ENCODE measurements at places on chromosomes 4 and X. TPM values are rescaled to one million over a fixed set of nuclear protein-coding genes. Genes with fewer than 3 reads are reported as not detected.

Gene RBMXL3
- not detected for polyA plus RNA-seq

Gene MORF4L2
- 208 TPM for polyA plus RNA-seq

Gene ZCCHC12
- polyA plus RNA-seq = 0.10 TPM

Gene LDOC1
- polyA plus RNA-seq = 19.4 TPM

Gene TMPRSS11D
- not detected for polyA plus RNA-seq

Gene ELF2
- polyA plus RNA-seq = 15.1 TPM

Gene GPR82
- polyA plus RNA-seq = not detected

Gene MAGEB2
- not detected for polyA plus RNA-seq

Gene RIBC1
- not detected for polyA plus RNA-seq

Gene MND1
- 0.66 TPM for polyA plus RNA-seq

Gene CDKL5
- 1.5 TPM for polyA plus RNA-seq

DNA sequence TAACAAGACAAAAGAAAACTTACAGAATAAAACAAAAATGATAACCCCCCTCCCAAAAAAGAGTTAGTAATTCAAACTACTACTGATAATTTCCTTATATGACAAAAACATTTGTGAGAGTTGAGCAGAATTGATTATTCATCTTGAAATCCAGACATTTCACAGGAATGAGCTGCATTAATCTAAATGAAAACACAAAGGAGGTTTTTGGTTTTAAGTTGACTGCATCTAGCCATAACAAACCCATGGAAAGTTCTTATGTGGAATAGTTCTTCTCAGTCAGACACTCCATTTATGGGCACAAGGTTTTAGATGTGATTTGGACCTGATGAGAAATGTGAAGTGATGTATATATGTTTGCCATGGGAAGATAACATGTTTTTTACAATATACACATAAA, 95.4 kb downstream of the VCX2 start:
- DNase-seq = no peak

DNA sequence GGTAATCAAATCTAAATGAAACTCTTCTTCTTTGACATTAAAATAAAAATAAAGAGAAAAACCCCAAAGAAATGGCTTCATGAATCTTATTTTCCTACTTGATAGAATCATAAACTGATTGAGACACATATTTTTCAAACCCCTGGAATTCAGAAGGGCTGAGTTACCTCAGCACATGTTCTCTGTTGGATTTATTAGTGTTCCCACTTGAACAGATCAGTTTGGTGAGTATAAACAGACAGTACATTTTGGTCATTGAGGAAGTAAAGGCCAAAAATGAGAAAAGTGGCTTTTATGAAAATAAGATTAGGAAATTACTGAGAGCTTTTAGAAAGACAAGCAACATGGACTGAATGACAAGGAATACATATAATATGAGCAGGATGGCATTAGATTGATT, 620.4 kb downstream of the ANKRD50 start:
- no peak for DNase-seq

GRCh38 chrX:30935985-30936384, 46.9 kb upstream of the TAB3 start:
- DNase-seq = peak; percentile 6

GRCh38 chrX:109281483-109282275, 200.2 kb downstream of the GUCY2F start:
- peak; percentile 65 for DNase-seq

DNA sequence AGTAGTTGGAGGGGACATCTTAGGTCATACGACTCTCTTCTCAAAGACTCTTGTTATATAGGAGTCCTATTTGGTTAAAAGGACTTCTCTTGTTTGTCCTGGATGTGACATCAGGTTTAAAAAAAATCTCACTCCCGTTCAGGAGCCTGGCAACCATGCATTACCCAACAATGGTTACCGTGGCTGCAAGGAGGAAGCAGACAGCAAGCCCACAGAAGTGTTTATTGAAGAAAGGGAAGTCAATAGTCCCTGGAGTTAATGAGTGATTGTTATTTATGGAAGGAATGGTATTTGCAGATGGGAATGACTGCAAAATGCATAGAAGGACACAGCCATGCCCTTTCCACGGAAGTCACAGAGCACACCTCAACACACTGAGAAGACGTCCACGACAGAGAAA, 75.9 kb upstream of the ENPP6 start:
- peak; percentile 74 for DNase-seq

DNA sequence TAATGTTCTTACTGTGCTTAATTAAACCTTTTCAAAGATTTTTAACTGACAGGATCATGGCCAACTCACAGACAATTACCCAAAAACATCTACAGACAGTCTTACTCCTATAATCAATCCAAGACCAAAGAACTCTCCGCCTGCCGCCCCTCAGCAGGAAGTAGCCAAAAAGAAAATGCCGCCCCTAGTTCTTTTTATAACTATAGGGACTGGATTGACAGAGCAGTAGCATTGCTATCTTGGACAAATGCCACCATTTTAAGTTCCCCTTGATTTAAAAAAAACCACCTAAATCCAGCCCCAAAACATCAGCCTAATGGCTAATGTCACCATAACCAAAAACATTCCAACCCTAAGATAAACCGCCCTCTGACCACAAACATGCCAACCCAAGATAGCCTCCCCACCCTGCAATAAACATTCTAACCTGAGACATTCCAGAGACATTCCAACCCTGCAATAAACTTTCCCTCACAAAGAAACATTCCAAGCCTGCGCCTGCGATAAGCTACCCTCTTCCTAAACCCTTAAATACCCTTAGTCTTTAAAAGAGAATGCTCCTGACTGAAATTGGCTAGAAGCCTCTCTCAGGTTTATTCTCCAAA, 77.0 kb downstream of the COQ2 start:
- peak; percentile 51 for DNase-seq

GRCh38 chrX:137071596-137071995, 37.8 kb upstream of the GPR101 start:
- DNase-seq = no peak

- no peak for DNase-seq
Observed at GRCh38 chrX:27086237-27086636, 376.9 kb downstream of the PPP4R3C start.

- DNase-seq = no peak
Observed at GRCh38 chrX:48761674-48762471, at the start of gene GLOD5. TSS of gene GLOD5 (plus strand) at chrX:48761747. CDS start at chrX:48761791, 44 bp downstream.

- no peak for DNase-seq
Observed at GRCh38 chr4:116838609-116839008, 246.8 kb downstream of the TRAM1L1 start.

- no peak for DNase-seq
Observed at GRCh38 chr4:173237762-173238161, 69.2 kb downstream of the GALNT7 start.

DNA sequence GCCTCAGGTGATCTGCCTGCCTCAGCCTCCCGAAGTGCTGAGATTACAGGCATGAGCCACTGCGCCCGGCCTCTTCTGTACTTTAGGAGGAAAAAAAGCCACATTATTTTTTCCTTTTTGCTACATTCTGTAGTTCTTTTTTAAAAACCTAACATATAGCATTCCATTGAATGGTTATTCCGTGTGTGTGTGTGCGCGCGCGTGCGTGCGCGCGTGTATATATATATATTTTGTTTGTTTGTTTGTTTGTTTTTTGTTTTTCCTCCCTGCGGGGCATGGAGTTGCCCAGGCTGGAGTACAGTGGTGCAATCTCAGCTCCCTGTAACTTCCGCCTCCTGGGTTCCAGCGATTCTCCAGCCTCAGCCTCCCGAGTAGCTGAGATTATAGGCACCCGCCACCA, 59.5 kb downstream of the ARHGAP10 start:
- no peak for DNase-seq

- DNase-seq = no peak
Observed at GRCh38 chr4:72325215-72325614, 243.8 kb downstream of the ADAMTS3 start.

- DNase-seq = no peak
Observed at GRCh38 chr4:119971431-119972084, 95.1 kb downstream of the MAD2L1 start.

DNA sequence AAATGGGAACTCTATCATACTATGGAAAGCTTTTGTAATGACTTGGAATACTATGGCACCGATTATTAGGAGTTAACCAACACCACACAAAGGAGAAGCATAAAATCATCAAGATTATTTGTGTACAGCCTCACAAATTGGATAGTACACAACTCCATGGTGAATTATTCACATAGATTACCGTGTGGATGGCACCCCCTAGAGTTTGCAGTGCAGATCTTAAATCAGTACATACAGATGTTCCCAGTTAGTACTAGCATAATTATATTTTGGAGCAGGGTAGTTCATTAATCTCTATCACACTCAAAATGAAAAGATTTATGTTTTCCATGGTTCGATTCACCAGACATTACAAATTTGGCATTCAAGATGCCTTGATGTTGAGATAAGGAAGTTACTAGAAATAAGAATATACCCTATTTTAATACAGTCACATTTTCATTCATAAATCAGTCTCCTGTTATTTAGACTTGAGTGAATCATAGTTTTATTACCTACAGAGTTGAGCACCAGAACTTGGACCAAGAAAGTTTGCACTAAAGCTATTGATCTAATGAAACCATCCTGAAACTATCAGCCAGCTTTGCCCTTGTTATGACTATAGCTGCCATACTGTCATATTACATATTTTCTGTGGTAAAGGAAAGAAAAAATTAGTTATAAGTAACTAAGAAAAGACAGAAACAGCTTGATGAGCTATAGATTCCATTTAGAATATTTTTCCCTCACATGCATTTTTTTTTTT, 531.8 kb downstream of the GLUD2 start:
- DNase-seq = peak; percentile 1

DNA sequence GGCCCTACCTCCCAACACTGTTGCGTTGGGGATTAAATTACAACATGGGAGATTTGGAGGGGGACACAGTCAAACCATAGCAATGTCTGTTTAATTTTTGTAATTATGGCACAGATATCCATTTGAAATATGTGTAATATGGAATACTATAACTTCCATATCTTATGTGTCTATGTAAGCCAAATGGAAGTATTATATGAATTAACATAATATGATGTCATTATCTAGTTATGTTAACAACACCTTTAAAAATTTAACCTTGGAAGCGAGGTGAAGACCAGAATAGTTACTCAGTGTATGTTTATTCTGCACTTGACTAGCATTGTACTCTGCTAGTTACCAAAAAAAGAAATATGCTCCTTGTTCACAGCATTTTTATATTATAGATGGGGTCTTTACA, 4.3 kb downstream of the SMARCA5 start:
- no peak for DNase-seq

DNA sequence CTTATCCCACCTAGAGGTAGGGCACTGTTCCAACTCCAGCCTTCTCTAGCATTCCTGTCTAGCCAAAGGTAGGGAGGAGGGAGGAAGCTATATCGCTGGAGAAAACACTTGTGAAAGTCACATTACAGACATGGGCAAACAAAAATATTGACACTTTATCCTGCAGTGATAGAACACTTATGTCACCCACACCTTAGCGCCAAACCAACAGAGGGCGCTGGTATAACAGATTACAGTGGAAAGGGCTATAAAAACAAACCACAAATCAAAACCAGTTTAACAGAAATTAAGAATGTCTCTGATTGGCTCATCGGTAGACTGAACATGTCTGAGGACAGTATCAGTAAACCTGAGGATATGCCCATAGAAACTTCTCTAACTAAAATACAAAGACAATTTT, 451.3 kb downstream of the TLL1 start:
- peak; percentile 6 for DNase-seq

DNA sequence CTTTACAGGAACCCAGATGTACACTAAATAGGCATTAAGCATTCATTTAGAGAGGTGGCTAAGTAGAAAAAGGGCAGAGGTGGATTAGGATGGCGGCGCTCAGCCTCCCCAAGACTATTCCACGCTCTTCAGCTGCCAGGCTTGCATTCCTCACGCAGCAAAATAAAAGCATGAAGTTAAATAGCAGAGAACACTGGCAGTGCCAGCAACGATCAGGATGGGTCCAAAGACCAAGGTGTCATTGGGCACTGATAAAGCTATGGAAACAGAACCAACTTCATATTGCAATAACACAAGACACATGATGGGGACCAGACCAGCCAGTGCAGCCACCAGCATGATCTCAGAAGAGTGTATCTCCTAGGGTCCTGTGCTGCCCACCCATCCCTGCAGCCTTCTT, 42.0 kb downstream of the TMEM156 start:
- DNase-seq = no peak

GRCh38 chr4:119725011-119725410, 96.4 kb upstream of the PDE5A start:
- DNase-seq = no peak

DNA sequence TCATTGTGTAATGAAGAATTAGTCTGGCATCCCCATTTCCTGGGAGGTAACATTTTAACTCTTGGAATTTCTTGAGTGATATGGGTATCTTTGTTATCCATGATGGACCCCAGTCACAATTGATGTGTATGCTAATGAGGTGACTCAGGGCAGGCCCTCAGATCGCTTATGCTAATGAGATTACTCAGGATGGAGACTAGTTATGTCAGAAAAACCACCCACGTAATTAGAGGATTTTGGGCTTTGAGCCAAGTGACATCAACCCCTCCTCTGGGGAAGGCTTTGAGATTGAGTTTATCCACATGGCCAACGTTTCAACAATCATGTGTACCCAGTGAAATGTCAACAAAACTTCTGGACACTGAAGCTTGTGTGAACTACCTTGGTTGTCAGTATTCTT, 772.7 kb downstream of the STPG2 start:
- no peak for DNase-seq

- DNase-seq = no peak
Observed at GRCh38 chrX:77548751-77549150, 101.6 kb downstream of the FGF16 start.

GRCh38 chrX:17546356-17546755, 171.4 kb downstream of the NHS start:
- DNase-seq = no peak

DNA sequence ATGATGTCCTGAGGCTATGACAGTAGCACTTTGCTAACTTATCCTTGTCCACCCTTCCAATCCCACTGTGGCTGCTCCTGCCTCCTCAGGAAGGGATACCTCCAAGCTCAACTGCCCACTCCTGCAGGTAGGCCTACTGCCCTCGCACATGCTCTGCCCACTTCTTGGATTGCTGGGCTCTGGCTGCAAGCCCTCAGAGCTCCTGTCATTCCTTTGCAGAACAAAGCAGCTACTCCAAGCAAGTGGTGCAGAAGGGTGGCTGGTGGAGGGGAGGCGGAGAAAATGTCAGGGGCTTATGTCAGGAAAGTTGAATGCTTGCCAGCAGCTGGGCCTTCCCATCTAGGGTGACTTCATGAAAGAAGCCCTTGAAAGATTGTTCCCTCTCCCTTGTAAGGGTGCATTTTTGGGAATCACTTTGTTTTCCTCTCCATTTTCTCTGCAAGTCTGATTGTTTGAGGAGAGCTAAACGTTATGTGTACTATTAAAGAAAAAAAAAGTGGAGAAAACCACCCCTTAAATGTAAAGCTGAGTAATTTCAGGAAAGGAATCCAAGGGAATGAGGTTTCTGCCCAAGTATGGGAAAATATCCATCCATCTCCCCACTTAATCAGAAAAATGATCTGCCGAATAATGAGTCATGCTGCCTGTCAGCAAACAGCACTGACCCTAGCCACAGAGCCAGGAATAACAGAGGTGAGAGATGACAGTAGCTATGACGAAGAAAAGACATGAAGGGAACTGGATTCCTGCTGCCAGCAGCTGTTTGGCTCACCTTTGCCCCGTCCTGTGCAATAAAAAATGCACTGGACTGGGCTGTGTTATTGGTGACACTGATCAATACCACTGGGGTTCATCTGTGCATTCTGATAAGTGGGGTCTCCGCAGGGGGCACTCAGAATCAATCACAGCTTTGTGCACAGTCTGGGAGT, 102.0 kb downstream of the RTL5 start:
- peak; percentile 89 for DNase-seq

Data from endothelial cell of umbilical vein (primary cell).